ENCODE measurements at places on chromosomes 13 and 19.

GRCh38 chr19:5246554-5247155 lies 94.0 kb downstream of the PTPRS start:
- no peak for DNase-seq

DNA sequence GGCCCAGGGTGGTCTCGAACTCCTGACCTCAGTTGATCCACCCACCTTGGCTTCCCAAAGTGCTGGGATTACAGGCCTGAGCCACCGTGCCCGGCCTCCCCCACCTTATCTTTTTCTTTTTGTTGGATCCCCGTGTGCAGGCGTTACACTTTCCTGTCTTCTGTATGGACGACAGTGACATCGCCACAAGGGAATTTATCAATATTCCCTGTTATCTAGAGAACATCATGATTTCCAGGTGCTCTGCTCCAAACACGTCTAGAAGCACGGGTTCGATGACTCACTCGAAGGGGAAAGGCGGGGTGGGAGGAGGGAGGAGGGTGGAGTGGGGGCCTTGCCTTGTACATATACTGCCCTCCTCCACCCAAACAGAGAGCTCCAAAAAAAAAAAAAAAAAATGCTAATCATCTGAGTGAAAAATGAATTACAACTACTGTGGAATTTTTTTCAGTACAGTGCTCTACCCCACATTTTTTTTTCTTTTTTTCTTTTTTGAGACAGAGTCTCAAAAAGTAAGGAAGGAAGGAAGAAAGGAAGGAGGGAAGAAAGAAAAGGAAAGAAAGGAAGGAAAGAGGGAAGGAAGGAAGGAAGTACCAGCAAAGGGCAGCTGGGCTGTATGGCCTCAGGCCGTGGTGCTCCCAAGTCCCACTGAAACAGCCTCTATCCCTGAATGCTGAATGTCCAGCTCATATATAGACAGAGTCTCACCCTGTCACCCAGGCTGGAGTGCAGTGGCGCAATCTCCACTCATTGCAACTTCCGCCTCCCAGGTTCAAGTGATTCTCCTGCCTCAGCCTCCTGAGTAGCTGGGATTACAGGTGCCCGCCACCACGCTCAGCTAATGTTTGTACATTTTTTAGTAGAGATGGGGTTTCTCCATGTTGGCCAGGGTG lies 36.8 kb downstream of the INSR start:
- no peak for DNase-seq

DNA sequence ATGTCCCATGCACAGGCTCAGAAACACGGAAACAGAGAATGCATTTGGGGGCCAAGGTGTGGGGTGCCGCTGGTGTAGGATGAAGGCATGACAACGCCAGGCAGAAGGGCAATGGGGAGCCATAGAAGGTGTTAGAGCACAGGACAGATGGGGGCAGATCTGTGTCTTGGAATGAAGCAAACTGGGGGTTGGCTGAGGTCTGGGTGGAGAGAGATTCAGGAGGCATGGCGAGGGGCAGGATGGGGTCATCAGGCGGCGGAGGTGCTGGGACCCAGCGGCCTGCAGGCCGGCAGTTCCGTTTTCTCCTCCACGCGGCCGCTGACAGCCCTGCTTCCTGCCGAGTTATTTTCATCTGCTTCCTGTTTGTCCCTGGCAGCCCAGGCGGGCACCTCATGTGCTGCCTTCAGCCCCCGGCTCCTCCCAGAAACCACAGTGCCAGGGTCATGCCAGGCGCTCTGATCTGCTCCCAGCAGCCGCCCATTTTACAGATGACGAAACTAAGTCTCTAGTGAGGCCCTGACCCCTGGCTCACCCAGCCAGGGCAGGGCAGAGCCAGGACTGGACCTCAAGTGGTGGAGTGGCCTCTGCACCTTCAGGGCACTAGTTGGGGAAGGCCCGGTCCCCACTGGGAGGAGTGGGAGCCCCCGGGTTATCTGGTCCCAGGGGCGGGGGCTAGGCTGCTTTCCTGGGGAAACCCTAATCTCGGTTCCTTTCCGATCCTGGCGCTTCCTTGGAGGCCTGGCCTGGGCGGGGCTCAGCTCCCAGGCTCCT lies 2.2 kb downstream of the ARHGAP45 start:
- DNase-seq = peak; percentile 91

DNA sequence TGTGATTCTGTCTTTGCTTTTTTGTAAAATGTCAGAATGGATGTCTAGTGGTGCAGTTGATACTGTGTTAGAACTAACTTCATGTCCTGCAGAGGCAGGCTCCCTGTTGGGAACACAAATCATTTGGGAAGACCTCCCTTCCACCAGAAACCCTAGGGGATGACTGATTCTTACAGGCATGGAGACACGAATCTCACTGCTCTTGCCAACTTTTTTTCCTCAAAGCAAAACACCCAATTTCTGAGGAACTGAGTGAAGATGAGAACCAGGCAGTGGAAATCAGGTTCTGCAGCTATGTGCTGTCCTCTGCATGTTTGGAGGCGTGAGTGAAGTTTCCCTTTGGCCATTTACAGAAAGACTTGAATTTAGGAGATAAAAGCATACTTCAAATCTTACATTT lies 87.5 kb upstream of the CSNK1A1L start:
- no peak for DNase-seq

- DNase-seq = peak; percentile 54
These were observed 1.7 kb upstream of the USPL1 start for GRCh38 chr13:30615866-30616541.

DNA sequence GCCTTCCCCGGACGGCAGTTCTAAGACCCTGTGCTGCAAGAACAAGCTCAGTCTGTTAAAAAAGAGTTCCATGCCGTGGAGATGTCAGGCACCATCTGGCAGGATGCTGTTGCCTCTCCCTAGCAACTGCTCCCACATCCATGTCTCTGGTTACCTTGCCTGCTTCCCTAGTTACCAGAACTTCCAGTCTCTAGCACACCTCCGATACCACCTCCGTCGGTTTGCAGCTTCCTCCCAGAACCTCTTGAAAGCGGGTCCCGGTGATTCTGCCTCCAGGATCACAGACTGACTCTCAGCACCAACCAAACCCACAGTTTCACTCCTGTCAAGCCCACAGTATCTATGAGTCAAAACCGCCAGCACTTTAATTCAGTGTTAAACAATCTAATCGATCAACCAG lies 55.4 kb downstream of the KCTD12 start:
- DNase-seq = no peak

GRCh38 chr19:8504171-8504570 lies 1.7 kb upstream of the PRAM1 start:
- peak; percentile 96 for DNase-seq

DNA sequence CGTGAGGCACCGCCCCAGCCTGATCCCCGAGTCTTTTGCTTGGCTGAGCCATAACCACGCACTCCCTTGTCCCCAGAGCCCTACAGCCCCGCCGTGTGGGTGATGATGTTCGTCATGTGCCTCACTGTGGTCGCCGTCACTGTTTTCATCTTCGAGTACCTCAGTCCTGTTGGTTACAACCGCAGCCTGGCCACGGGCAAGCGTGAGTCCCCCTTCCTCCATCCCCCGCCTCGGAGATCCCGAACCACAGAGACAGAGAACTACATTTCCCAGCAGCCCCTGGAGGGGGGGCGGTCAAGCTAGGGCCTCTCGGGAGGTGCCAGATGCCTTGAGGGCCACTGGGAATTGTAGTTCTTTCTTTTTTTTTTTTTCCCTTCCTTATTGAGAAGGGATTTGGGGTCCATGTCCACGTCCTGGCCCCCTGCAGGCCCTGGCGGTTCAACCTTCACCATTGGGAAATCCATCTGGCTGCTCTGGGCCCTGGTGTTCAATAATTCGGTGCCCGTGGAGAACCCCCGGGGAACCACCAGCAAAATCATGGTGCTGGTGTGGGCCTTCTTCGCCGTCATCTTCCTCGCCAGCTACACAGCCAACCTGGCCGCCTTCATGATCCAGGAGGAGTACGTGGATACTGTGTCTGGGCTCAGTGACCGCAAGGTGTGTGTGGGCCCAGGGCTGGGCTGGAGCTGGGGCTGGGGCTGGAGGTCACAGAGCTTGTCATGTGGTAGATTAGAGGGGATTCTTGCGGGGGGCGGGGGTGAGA lies 25.9 kb downstream of the GRIN2D start:
- DNase-seq = no peak

- no peak for DNase-seq
These were observed 169.9 kb downstream of the DCT start for GRCh38 chr13:94309576-94309975.

DNA sequence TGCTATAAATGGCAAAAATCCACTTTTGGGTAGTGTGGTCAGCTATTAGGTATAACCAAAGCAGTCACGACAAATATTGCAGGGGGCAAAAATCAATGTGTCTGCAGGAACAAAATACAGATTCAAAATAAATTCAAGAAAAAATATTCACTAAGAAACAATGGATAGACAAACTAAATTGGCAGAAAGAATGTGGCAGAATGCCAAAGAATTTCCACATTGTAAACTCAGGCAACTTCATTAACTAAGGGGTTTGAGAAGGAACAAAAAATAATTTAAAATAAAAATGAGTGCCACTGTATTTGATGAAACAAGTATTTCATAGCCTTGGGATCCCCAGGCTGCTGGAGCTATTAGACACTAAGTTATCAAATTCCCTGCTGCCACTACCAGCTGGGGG lies 193.1 kb downstream of the VWA8 start:
- DNase-seq = no peak

DNA sequence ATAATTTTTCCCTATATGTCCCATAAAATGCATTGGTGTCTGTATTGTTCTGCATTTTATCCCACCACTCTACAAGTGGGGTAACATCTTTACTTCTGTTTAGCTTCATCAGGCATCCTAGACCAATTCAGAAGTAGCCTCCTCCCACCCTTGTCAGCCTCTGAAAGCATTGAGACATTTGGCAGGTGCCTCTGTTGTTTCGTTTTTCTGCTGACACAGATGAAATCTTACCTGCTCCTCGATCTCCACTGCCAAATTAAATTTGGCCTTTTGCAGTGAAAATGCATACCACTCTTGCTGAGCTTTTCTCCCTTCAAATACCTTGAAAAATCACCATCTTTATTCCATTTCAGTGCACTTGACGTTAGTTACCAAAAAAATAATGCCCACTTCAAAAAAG lies 83.5 kb upstream of the STARD13 start:
- no peak for DNase-seq

DNA sequence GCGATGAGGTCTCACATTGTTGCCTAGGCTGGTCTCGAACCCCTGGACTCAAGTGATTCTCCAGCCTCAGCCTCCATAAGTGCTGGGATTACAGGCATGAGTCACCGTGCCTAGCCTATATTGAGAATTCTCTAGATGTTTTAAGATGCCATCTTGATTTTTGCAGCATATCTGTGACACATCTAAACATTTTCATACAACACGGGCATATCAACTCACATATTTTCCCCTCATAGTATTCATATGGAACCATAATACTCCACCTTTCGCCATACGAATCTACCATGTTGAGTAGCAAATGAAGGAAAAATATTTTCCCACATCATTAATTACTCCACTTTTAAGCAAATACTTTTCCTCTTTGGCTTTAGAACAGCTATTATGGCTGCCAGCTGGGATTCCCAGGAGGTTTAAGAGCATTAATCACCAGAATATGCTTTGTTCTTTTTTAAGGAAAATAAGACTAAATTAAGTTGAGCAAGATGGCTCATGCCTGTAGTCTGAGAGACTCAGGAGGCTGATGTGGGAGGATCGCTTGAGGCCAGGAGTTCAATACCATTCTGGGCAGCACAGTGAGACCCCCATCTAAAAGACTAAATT lies 56.9 kb upstream of the GTF2F2 start:
- no peak for DNase-seq

- no peak for DNase-seq
These were observed 32.8 kb upstream of the AKAP11 start for GRCh38 chr13:42239161-42239560.

GRCh38 chr13:40611635-40612034 lies 54.8 kb downstream of the FOXO1 start:
- no peak for DNase-seq

- no peak for DNase-seq
These were observed 257.4 kb downstream of the TDRD3 start for GRCh38 chr13:60654415-60654814.

GRCh38 chr19:13012690-13013608 lies 17.7 kb downstream of the NFIX start:
- peak; percentile 69 for DNase-seq

DNA sequence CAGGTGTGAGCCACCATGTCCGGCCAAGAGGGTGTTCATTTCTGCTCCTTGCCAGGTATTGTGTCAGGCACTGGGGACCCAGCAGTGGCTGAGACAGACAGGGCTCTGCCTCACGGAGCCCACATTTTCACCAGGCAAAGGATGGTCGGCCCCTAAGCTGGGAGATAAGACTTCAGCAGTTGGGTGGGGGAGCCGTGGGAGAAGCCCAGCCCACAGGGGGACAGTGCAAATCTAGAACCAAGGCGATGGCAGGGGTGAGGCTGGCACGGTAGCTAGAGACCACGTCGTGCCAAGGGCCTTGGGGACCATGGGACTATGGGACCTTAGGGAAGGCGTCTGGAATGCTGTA lies 8.3 kb downstream of the LSR start:
- no peak for DNase-seq

- no peak for DNase-seq
These were observed 46.7 kb upstream of the POSTN start for GRCh38 chr13:37645181-37645740.

DNA sequence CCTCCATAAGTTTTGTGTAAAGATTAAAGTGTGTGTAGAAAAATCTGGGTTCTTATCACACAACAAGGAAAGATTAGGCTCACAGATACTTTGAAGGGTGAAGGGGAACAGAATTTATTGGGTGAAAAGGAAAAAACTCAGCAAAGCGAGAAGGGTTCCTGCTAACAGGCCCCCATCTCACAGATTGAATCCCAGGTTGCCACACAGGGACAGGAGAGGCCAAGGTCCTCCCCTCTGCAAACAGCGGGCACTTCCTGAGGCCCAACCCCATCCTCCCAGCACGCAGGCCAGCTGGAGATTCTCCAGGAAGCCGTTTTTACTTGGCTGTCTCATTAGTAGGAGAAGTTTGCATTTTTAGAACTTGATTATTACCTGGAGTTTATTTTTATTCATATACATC lies 15.2 kb upstream of the ERCC5 start:
- no peak for DNase-seq

GRCh38 chr19:23070353-23071146 lies 46.3 kb upstream of the ZNF730 start:
- no peak for DNase-seq

GRCh38 chr13:21677075-21677623 lies 6.3 kb downstream of the FGF9 start:
- DNase-seq = no peak

DNA sequence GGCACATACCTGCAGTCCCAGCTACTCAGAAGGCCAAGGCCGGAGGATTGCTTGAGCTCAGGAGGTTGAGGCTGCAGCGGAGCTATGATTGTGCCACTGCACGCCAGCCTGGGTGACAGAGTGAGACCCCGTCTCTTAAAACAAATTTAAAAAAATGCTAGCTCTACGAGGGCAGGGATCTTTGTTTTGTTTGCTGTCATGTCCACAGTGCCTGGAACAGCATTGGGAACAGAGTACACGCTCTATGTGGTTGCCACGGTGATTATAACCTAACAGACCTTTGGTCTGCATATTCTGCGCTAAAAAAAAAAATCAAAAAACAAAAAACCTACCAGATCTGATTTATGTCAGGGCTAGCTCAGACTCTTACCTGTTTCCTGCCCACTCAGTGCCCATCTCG lies 2.2 kb upstream of the SHFL start:
- no peak for DNase-seq

GRCh38 chr13:109756778-109757177 lies 29.6 kb downstream of the IRS2 start:
- no peak for DNase-seq
